GM12864 (cell line): ENCODE measurements at places on chromosomes 5 and 9.
A peak's percentile ranks its signal among the peaks of the same experiment; 100 is the strongest.

GRCh38 chr5:99866740-99867139, 668.4 kb upstream of the FAM174A start:
- DNase-seq, result no peak

DNA sequence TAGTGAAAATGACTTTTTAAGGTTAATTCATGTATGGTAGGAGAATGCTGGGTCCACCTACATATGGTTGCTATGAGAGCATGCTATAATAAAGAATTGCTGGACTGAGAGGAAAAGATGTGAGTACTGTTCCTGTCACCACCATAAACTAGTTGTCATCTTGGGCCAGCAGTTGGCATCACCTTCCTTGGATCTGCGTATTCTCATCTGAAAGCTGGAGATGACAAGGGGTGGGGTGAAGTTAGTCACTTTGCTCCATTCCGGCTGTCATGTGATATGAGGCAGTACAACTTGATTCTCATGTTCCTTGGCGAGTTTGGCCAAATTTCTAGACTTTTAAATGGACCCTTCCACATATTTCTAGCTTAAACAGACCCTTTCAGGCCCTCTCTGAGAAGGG, 33.3 kb downstream of the PIP5K1B start:
- DNase-seq, result no peak

- no peak for DNase-seq
These were observed 4.5 kb upstream of the TRMT10B start for GRCh38 chr9:37749129-37749528.

DNA sequence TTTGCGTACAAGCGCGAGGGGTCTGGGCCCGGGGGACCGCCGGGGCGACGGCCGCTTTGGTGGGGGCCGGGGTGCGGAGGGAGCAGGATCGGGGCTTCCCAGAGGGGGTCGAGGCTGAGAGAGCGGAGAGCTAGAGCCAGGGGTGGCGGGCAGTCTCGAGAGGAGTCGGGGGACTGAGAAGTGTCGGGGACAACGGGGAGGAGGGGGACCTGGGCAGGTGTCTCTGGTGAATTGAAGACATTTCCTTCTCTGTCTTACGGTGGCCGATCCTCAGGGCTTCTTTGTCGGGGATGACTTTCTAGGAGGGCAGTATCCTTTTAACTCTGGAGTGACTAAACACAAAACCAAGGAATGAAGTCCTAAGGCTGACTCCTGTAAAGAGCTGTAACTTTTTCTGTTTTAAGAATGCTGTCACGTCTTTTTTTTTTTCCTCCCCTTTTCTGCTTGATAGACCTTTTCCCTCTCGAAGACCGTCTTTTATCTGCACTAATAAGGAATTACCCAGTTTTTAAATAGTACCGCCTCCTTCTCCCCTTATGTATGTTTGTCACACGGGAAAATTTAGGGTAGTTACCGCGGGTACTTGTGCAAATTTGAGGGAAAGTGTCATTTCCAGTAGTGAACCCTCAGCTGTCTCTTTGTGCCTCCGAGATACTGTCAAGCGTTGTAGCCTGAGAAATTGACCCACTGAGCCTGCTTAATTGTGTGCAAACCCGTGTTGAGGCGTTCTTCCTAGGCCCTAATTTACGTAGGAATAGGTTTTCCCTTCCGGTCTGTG, 822 bp downstream of the DENND4C start:
- DNase-seq, result no peak

- no peak for DNase-seq
These were observed 419.9 kb downstream of the BNC2 start for GRCh38 chr9:16450578-16450977.

- no peak for DNase-seq
These were observed 145.3 kb downstream of the SNCAIP start for GRCh38 chr5:122457178-122457826.

DNA sequence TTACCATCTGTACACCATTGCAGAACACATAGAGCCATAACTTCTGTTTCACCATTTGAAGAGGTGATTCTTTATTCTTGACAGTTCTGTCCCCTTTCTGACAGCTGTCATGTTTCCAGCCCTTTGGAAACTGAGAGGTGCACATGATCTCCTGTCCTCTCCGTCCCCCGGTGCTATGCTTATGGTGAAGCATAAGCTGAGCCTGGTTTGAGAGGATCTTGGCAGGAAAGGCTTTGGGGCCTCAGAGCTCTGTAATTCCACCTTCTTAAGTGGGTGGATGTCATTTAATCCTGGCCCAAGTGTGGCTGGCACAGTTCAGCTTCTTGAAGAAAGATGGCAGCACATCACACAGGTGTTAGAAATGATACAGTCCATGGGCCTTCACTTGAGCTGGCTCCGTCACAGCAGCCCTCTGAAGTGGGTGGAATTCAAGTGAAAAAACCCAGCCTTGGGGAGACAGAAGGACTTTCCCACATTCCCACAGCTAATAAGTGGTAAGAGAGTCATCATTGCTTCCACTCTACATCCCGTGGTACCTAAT, 30.7 kb upstream of the GRPEL2 start:
- DNase-seq, result no peak

DNA sequence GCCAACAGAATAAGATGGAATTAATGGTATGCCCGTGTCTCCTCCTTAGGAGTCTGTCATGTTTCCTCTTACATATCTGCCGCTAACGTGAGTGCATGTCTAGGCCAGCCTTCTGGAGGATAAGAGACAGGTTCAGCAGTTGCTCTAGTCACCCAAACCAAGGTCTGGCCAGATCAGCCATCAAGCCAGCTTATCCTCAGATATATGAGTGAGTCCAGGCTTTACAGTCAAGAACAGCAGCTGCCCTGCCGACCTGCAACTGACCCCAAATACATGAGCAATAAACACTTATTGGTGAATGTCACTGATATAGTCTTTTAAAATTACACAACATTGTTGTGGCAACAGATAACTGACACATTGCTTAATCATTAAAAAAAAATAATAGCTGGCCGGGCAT, 123.5 kb downstream of the TSSK1B start:
- no peak for DNase-seq

DNA sequence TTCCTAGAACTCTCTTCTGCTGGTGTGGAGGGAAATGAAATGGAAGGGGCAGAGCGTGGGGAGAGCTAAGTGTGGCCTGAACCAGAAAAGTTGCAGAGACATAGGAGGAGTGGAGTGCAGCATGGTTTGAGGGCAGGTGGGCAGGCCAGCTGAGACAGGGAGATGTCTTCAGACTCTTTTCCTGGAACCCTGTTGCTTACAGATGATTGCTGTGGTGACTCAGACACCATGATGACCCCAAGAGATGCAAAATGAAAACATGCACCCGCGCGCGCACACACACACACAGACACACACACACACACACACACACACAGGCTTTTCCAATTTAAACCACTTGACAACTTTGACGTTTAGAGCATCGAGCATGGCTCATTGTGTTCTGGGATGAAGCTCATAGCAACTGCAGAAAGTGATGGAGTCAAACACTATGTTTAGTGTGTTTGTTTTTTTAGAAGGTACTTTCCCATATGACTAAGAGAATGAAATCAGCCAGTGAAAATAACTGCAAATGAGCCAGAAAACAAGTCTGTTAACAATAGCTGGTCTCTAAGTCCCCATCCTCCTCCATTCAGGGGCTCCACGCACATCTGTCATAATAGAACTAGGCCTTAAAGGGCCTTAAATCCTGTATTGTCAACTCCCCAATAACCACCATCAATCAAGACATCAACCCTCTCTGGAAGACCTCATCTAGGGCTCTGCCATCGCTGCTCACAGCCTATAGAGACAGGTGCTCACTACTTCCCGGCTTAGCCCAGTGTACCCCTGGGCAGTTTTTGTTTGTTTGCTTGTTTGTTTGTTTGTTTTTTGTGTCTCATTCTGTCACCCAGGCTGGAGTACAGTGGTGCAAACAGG, 9.6 kb downstream of the TMOD1 start:
- DNase-seq, result peak; percentile 60

DNA sequence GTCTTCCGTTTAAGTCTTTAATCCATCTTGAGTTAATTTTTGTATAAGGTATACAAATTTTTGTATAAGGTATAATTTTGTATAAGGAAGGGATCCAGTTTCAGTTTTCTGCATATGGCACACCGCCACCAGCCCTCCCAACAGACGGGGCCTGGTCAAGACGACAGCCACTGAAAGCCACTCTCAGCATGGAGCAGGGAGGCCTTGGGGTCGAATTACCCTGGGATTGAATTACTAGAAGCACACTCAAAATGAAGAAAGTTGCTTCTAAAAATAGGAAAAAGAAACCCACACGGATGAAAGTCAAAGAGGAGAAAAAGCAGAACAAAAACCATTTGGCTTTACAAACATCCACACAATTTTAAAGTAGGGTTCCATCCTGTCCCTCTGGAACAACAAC, 586.2 kb upstream of the ADAMTS16 start:
- no peak for DNase-seq

DNA sequence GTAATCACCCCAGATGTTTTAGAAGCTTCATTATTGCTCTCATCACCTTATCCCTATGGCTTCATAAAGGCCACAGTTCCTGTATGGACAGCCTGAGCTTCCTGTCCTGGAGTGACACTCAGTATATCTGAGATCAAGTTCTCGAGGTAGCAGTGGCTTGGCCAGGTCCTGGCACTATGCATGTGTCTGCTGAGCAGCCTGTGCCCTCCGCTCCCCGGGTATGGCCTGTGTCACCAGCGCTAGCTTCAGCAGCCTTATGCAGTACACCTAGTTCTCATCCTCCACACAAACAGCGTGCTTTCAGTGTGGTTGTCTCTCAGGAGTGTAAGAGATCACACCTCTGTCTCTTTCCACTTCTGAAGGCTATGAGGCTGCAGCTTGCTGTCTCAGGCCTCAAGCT, 514.7 kb downstream of the DIRAS2 start:
- no peak for DNase-seq

DNA sequence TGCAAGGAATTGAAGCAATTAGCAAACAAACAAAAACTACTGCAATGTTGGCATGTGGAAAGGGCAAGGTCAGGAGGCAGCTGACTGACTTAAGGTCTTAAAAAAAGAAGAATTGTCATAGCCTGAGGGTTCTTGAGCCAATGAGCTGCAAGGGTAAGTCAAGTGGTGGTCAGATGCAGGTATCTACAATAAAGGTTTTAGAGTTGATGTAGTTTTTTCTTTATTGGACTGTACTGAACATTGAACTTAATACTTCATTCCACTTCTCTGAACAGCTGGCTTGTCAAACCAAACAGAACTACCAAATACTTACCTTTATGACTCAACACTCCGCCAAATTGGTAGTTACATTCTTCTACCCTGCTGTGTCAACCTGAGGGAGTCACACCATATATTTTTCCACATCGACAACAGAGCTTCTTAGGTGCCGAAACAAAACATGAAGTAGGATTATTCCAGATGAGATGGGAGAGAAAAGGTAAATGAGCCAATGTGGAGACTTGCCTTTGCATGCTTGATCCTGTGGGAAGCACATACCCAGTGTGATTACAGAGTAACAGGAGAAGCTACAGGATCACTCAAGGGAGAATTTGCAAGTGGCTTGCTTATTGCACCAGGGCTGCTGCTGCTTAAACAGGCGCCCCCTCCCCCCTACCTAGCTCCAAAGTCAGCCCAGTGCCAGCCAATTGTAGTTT, 35.3 kb downstream of the EQTN start:
- DNase-seq, result no peak

GRCh38 chr9:8867148-8867547, 1067.6 kb upstream of the DMAC1 start:
- no peak for DNase-seq

GRCh38 chr5:168382421-168382820, 91.0 kb downstream of the WWC1 start:
- no peak for DNase-seq

DNA sequence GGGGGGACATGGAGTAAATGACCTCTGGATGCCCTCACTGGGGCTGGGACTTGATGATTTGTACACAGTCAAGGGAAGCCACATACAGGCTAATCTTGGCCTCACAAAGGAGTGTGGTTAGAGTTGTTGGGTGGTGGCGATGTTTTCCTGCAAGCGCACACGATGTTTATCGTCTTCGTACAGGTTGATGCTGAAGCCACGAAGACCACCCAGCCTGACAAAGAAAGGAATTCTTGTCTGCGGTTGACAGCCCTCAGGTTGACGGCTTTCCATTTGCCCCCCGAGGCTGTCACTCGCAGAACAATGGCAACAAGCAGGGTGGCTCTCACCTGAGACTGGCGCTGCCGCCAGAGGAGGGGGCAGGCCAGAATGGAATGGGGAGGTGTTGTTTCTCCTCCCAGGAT, 14.1 kb upstream of the XPA start:
- DNase-seq, result no peak

- DNase-seq, result no peak
These were observed 180.5 kb downstream of the CNTLN start for GRCh38 chr9:17315341-17315740.

DNA sequence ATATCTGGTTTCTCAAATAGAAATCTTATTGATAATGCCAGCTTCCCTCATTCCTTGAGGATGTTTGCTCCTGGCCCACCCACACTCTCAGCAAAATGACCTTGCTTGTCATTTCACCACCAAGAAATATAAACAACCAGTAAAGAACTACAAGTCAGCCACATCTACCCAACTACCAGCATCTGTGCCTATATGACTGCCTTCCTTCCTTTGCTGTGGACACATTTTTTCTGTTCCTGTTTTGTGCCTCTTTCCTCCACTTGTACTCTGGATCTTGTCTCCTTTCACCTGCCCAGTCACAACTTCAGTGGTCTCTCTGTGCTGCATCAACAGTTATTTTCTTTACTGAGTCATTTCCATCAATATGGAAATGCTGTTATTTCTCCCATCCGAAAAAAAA, 20.3 kb downstream of the KIF2A start:
- no peak for DNase-seq

GRCh38 chr9:112086627-112087026, 88.5 kb downstream of the SUSD1 start:
- DNase-seq, result no peak

DNA sequence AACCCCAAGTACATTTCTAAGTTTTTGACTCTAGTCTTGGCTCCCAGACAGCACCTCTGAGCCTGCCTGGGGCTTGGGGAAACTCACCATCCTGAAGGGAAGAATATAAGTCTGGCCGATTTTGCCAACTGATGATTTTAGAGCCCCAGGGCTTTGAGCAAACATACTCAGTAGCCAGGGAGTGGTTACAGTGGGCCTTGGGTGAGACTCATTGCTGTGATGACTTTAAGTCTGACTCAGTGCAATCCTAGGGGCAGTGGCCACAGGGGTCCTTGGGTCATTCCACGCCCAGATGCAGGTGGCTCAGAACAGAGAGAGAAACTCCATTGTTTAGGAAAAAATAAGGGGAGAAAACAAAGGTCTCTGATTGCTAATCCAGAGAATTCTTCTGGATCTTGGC, 312.0 kb upstream of the EDIL3 start:
- no peak for DNase-seq

DNA sequence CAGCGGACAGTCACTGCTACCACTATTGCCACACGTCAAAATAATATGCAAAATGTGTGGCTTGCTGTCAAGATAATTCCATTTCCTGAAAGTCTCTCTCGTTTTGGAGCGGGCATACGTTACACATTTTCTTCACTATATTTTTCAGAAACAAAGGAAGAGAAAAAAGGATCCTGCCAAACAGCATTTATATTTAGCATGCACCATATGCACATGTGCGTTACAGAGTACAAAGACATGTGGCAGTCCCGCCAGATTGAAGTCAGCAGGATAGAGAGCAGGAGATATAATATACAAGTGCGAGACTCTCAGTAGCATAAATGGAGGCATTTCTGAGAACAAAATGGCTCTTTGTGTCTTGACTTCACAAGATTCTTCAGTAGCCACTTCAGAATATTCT, 221.6 kb upstream of the KIF2A start:
- DNase-seq, result no peak

- DNase-seq, result no peak
These were observed 1.8 kb upstream of the WDR31 start for GRCh38 chr9:113341712-113342410.

- DNase-seq, result no peak
These were observed 71.0 kb upstream of the FAM120A start for GRCh38 chr9:93380410-93381060.

GRCh38 chr5:58019614-58020013, 440.3 kb downstream of the PLK2 start:
- no peak for DNase-seq
